ENCODE measurements at places on chromosomes 5 and 9.

- no peak for DNase-seq
These were observed 23.7 kb downstream of the CWC27 start for GRCh38 chr5:64792469-64792868.

DNA sequence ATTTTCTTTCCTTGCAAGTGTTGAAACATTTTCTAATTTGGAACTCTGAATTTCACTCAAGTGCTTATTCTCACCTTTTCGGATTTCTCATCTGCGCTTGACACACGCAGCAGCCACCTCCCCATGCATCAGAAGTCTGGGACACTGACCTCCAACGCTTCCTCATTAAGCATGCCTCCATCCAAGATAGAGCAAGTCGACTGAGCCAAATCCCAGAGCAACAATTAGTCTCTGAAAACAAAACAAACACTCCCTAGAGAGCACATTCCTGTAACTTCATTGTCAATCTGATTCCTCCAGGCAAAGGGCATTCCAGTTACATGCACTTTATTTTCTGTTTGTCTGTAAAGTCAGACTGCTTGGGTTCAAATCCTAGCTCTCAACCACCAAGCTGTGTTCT, 5.7 kb downstream of the CD180 start:
- no peak for DNase-seq

DNA sequence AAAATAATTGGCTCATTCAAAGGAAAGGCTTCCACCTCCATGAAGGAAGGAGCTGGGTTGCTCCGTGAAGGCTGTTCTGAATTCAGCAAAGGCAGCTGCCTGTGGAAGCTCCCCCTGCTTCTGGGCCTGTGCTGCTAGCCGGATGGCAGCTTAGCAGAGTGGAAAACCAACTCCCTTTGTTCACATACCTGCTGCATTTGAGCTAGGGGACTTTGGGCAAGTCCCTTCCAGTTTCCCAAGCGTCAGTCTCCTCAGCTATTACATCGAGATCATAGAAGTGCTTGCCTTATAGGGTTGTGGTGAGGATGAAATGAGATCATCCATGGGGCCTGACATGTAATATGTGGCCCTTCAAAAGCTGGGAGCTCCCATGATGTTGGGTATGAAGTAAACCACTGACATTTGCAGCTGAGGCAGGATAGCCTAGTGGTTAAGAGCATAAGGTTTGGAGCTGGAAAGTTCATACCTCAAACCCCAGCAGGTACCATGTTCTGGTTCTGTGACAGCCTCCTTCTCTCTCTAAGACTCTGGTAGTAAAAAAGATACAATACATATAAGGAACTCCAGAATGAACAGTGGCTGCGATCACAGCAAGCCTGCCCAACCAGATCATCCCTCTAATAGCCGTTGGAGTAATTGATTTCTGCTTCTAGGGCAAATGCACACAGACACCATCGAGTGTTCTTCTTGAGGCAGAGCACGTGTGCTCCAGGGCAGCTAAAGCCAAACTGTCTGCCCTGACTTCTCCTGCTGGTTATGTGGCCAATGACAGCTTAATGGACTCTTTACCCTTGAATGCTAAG, 11.0 kb upstream of the DENND1A start:
- no peak for DNase-seq

- DNase-seq: no peak
These were observed 106.8 kb upstream of the NREP start for GRCh38 chr5:111863801-111864200.

DNA sequence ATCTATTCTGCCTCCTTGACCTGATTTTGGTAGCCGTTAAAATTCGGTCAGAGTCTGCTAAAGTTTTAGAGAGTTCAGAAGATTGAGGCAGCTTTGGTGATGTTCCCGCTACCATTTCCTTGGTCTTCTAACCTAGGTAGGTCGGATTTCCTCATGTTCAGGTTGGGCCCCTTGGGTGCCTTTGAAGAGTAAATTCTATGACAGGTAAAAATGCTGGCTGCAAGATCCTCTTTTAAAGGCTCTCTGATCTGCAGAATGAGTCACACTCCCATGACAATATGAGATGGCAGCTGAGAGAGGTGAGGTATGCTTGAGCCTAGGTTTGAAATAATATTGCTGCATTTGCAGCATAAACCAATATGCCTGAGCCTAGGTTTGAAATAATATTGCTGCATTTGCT, 198.9 kb downstream of the TSSK1B start:
- no peak for DNase-seq

GRCh38 chr5:78546276-78546996, 102.1 kb downstream of the LHFPL2 start:
- DNase-seq: no peak

DNA sequence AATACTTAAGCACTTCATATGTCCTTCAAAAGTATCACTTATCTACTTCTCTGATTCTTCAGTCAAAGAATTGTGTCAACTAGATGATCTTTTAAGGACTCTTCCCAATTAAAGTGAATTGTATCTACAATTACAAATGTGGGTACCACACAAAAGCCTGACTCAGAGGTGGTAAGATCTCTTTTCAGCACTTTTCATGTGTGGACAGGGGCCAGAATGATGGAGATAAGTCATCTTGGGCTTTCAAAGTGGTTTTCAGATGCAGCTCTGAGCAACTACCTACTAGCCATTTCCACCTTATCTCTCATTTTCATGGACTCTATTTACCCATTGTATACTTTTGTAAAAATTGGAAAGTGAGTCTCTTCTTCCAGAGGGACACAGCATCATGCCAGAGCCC, 8.4 kb downstream of the COX7C start:
- no peak for DNase-seq

- no peak for DNase-seq
These were observed 99.1 kb upstream of the PPP1R26 start for GRCh38 chr9:135380311-135380960.

DNA sequence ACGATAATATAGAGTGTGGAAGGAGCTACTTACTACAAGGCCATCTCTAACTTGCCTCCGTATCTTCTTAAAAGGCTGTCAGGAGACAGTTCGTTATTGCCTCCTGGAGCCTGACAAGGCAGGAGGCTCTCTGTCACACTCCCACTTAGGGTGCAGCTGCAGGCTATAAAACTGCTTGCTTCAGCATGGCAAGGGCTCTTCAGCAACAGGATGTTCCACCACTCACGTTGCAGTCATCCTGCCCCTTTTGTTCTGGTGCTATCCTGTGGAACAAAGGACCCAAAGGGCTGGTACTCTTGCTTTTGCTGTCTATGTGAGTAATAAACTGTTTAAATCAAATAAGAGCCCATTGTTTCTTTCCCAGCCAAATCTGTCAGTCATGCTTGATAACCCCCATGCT, 508.9 kb downstream of the NTRK2 start:
- no peak for DNase-seq

GRCh38 chr5:119036101-119036762, 34.7 kb upstream of the DMXL1 start:
- DNase-seq: no peak

GRCh38 chr9:14908295-14909180, 1.7 kb downstream of the FREM1 start:
- no peak for DNase-seq

DNA sequence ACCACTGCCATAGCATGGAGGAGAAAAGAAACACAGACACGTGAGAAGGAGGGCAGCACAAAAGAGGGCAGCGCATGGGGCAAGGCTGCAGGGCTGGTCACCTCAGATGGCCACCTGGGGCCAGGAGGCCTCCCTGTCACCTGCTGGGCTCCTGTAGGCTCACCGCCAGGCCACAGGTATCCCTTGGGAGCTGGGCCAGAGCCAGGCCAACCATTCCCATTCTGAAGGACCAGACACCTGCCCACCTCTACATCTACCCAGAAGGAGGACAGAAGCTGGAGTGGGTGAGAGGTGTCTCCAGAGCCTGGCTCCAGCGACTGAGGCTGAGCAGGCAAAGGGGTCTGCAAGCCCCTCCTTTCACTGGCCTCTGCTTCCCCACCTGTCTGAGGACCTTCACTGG, 103.1 kb downstream of the PAX5 start:
- no peak for DNase-seq

- DNase-seq: no peak
These were observed 6.2 kb downstream of the GAPT start for GRCh38 chr5:58497386-58497785.

DNA sequence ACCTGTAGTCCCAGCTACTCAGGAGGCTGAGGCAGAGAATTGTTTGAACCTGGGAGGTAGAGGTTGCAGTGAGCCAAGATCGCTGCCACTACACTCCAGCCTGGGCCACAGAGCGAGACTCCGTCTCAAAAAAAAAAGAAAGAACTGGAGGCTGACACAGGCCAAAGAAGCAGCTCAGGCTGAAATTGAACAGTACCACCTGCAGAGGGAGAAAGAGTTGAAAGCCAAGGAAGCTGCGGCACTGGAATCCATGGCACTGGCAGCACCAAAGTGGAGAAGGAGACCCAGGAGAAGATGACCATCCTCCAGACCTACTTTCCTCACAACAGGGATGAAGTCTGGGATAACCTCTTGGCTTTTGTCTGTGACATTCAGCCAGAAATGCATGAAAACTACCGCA, 11.3 kb upstream of the TMEM141 start:
- DNase-seq: no peak

Data from activated naive CD4-positive, alpha-beta T cell treated with Interleukin-2 at 50 U/mL for 16 hours (primary cell).